ENCODE measurements at places on chromosomes 5 and 9.

DNA sequence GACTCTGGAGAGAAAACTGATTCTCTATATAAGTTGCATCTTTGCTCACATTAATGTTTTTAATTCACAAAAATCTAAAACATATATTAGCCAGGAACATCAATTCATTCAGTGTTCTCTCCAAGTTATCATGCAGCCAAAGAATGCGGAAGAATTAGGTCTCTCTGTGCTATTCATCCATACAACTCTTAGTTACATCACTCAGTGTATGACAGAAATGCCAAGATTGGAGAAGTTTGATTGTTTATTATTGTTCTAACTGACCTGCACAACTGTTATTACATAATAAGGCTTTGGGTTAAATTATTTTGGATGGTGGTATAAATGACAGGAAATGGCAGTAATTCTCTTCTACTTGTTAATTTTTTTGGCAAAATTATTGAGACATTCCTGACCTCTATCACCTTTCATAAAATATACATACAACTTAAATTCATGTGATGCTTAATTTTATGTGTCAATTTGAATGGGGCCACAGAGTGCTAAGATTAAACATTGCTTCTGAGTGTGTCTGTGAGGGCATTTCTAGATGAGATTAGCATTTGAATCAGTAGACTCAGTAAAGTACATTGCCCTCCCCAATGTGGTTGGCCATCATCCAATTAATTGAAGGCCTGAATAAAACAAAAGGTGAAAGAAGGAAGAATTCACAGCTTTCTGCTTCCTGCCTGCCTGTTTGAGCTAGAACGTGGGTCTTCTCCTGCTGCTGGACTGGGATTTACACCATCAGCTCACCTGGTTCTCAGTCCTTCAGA, 70.2 kb downstream of the NR2F1-AS1 start:
- DNase-seq: no peak

- no peak for DNase-seq
Observed at GRCh38 chr5:143214890-143215289, 188.6 kb downstream of the NR3C1 start.

- no peak for DNase-seq
Observed at GRCh38 chr5:58264276-58264675, 195.6 kb downstream of the PLK2 start.

- DNase-seq: no peak
Observed at GRCh38 chr5:137666461-137666850, 69.4 kb downstream of the KLHL3 start.

DNA sequence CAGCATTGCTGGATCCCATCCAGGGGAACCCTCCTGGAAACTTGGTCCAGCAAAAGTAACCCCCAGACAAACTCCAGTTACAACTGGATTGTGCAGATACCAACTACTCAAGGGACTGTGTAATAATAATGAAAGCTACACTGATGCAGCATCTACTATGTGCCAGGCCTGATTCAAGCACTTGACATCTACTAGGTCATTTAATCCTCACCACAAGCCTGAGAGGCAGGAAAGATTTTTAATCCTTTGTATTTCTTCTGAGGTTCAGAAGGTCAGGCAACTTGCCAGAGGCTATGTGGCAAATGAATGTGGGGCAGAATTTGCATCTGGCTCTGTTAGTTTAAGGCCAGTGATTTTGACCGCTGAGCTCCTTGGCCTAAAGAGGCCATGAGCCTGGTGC, 29.5 kb upstream of the FOXI1 start:
- DNase-seq: no peak

All from stimulated activated naive CD4-positive, alpha-beta T cell treated with Interleukin-2 at 50 U/mL for 16 hours (primary cell).